Uterine smooth muscle cell (primary cell): ENCODE measurements at places on chromosomes 1 and 21. TPM values are rescaled to one million over a fixed set of nuclear protein-coding genes. Genes with fewer than 3 reads are reported as not detected.

The KLF17 gene
- total RNA-seq, result under 0.01 TPM in 2 replicates

The USH2A gene
- total RNA-seq, result under 0.01 TPM in 1 of 2 replicates, not detected in the other

The CELA3B gene
- total RNA-seq, result not detected in 2 replicates

The LRRC7 gene
- not detected in 2 replicates for total RNA-seq

The CGN gene
- total RNA-seq, result 0.11 and 0.12 TPM in 2 replicates

The AMPD1 gene
- total RNA-seq, result not detected in 2 replicates

The TMEM200B gene
- total RNA-seq, result 21.0 and 22.8 TPM in 2 replicates

The PGM1 gene
- 68.3 and 109 TPM in 2 replicates for total RNA-seq

The UBE2U gene
- not detected in 2 replicates for total RNA-seq

The OR14K1 gene
- total RNA-seq, result not detected in 2 replicates

The PDPN gene
- total RNA-seq, result 1.5 and 15.9 TPM in 2 replicates

The ERG gene
- 0.11 and 0.37 TPM in 2 replicates for total RNA-seq

The RSPH1 gene
- total RNA-seq, result not detected in 2 replicates

The KIF1B gene
- total RNA-seq, result 34.4 and 38.0 TPM in 2 replicates

The MAP1LC3C gene
- total RNA-seq, result 0.25 and 0.44 TPM in 2 replicates

The ZNF691 gene
- 10.0 and 10.4 TPM in 2 replicates for total RNA-seq

The NBPF6 gene
- total RNA-seq, result not detected in 2 replicates

The CCDC27 gene
- total RNA-seq, result not detected in 2 replicates

The SPATA17 gene
- 0.33 and 0.50 TPM in 2 replicates for total RNA-seq
